ENCODE measurements at places on chromosomes 13 and 19.

- DNase-seq = no peak
Observed at GRCh38 chr13:77599351-77599750, 63.8 kb downstream of the SCEL start.

- no peak for DNase-seq
Observed at GRCh38 chr19:3248728-3249326, 24.4 kb downstream of the CELF5 start.

DNA sequence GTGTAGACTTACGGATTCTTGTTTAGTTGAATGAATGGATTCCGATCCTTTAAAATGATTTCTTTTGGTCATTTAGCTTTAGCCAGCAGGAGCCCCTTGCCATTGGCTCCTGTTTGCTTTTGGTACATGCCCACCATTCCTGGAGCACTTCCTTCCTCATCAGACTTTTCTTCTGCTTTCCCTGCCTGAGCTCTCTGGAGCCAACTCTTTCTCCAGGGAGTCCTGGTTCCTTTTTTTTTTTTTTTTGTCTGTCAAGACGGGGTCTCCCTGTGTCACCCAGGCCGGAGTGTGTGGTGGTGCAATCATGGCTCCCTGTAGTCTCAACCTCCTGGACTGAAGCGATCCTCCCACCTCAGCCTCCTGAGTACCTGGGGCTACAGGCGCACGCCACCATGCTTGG, 37.8 kb downstream of the SMARCA4 start:
- DNase-seq = no peak

DNA sequence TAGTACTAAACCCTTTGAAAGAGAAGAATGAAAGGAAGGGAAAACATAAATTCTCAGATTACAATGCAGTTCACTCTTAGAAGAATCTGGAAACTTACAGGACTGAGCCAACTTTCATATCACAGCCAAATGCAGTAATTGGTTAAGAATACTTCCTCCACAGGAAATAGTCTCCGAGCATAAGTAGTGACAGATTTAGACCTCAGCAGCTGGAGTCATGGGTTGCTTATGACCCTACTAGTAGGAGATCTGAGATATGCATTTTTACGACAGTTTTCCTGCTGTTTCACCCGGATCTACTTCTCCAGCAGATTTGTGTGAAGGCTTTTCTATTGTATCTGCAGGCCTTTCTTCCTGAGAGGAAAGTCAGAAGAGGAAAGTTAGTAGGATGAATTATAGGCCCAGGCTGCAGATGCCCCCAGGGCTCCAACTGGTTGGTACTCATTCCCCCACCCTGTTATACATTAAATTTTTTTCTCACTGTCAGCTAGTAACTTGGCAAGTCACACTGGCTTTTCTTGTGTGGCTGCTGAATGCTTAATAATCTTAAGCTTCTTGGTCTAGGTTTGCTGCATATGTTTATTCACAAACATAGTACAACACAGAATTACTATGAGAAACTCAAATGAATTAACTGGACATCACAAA, 1241.5 kb upstream of the MIR17HG start:
- DNase-seq = peak; percentile 48

- no peak for DNase-seq
Observed at GRCh38 chr19:10692673-10693264, 8.5 kb upstream of the QTRT1 start.

DNA sequence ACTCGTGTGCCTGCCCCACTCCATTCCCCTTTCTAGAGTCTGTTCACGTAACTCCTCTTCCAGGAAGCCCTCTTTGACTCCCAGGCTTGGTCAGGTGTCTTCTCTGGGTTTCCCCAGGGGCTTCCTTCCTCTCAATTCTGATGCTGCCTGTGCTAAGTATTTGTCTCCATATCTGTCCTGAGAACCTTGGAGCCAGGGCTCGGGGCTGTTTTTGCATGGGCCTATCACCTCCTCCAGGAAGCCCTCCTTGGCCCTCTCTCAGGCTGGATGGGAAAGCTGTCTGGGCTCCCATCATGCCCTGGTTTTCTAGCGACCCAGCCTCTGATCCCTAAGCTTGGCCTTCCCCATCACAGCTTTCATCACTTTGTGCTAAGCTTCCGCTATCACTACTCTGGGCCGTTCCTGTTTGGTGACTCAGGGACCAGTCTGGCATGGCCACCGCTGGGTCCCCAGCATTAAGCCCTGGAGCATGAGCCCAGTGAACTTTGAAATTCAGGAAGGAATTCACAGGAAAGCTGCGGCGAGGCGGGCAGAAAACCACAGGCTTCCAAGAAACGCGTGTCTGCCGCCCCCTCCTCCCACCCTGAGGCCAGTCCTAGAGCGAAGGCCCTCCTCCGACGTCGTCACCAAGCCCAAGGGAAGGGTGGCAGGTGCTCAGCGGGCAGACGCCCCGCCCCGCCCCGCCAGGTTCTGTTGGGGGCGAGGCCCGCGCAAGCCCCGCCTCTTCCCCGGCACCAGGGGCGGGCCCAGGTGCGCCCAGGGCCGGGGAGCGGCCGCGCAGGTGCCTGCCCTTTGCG, 486 bp upstream of the SPINT2 start:
- peak; percentile 78 for DNase-seq

Measured in AG20443 (cell line).